ENCODE measurements at places on chromosomes 6 and 20.

GRCh38 chr20:24153101-24154040, 164.8 kb upstream of the GGTLC1 start:
- no peak for DNase-seq

GRCh38 chr20:59800309-59800708, 133.1 kb downstream of the SYCP2 start:
- DNase-seq, result no peak

DNA sequence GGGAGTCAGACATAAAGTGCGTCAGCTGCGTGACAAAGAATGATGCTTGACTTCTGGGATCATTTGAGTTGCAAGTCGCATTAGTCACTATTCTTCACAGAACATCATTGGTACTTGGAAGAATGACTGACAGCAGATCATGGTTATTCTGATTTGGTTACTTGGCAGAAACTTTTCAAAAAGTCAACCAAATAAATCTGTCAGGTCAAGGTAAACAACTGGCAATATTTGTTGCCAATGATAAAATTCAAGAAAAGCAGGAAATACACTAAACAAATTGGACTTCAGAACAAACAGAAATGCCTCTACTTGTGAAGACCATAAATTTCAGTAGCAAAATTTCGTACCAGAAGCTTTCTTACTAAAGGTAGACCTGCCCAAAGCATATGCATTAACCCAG, 221.6 kb downstream of the TFAP2A start:
- no peak for DNase-seq

DNA sequence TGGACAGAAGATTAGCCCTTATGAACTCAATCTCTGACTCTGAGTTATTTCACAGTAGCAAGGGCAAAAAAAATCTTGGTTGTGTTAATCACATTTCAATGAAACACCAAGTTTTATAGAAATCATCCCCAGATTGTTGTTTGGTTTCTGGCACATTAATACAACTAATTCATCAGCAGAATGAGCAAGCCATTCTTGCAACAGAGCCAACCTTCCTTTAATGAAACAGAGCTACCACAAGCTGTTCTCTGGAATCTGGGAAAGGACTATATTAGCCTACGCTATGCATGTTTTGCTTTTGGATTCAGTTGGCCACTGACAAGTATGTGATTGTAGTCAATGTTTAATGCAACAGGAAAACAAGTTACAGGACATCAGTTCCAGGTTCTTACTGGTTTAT, 13.8 kb upstream of the POPDC3 start:
- DNase-seq, result no peak

DNA sequence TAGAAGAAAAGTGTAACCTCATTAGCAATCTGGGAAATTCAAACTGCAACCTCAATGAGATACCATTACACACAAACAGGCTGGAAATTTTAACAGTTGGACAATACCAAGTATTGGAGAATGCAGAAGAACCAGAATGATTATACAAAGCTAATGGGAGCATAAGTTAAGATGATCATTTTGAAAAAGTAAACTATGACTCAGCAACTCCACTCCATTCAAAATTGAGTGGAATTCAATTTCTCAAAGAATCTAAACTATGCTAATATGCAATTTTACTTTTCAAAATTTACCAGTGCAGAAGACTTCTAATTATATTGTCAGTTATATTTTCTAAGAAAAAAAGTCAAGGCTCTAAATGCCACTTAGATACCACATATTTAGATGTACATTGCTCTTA, 17.2 kb downstream of the GPLD1 start:
- DNase-seq, result no peak

DNA sequence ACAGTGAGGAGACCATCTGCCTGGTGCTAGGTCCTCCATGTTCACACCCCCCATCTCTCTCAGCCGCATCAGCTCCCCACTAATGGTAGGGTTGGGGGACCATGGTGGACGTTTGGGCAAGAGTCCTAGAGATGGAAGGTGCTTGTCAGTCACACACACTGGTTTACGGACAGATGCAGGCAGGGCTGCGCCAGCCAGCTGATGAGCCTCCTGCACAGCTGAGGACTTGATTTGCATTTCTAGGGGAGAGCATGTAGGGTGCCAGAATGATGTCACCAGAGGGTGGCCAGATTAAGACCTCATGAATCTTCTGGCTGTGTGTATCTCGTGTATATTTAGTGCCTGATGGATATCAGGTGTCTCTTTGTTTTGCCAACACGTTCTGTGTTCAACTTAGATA, 28.6 kb downstream of the CST8 start:
- DNase-seq, result no peak

DNA sequence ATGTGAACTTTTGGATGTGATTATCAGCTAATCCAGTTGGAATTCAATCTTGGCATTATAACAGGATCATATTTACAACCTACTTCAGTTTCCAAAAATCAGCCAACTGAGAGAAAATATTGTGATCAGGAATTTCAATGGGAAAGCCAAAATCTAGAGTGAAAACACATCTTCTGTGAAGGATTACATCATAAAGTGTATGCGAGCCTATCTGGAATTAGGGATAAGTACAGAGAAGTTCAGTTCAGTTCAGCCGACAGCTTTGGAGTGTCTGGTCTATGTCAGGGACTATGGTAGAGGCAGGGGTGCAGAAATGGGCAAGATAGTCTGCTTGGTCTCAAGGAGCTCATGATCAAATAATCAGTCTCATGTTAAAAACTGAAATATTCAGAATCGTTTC, 12.3 kb upstream of the PRIM2 start:
- no peak for DNase-seq

- no peak for DNase-seq
These were observed 80.5 kb upstream of the SYNDIG1 start for GRCh38 chr20:24388828-24389380.

DNA sequence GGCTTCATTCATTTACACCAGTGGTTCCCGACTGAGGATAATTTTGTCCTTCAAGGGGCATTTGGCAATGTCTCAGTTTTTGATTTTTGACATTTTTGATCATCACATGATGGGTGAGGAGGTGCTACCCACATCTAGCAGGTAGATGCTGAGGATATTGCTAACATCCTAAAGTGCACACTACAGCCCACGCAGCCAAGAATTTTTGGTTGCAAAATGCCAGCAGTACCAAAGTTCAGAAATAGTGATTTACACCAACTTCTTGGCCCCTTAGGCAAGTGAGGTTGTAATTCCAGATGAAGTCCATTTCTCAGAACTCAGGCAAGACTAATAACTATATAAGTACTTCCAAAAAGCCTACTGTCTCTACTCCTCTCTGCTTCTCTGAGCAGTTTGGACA, 80.1 kb upstream of the TSHZ2 start:
- no peak for DNase-seq

GRCh38 chr20:38325905-38326304, 20.4 kb upstream of the LBP start:
- no peak for DNase-seq
